Activated naive CD4-positive, alpha-beta T cell (primary cell): ENCODE measurements at places on chromosomes 7 and 10.

- no peak for DNase-seq
Observed at GRCh38 chr10:6083523-6084475, 5.0 kb upstream of the RBM17 start.

DNA sequence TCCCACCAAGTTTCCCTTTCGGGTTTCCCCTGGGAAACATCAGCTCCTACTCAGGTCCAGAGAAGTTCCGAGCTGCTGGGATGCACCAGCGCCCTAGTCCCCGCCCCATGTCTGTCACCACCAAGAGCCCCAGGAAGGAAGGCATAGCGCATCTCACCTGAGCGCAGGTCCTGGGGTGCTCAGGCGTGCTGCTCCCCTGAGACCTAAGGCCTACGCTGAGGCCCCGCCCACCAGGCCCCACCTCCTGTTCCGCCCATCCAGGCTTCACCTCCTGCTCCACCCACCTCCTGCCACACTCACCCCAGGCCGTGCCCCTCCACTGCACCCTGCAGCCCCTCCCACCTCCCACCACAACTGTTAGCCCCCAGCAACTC lies 1.2 kb upstream of the TFR2 start:
- no peak for DNase-seq

DNA sequence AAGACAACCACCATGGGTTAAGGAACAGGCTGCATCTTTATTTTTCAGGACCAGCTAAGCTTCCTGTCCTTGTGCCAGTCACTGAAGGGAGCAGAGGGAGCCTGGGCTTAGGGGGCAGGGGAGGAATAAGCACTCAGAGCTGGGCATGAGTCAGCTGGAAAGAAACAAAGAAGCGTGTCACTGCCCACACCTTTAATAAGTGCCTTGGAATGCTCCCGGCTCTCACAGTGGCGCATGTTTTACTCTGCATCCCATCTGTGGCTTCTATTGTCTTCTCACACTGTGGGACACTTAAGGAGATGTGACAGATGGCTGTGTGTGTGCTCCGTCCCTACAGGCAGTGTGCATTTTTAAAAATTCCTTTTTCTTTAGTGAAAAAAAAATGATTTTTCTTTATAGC lies 71.7 kb downstream of the MTURN start:
- no peak for DNase-seq

- no peak for DNase-seq
Observed at GRCh38 chr7:117152213-117153007, 170.4 kb downstream of the WNT2 start.

DNA sequence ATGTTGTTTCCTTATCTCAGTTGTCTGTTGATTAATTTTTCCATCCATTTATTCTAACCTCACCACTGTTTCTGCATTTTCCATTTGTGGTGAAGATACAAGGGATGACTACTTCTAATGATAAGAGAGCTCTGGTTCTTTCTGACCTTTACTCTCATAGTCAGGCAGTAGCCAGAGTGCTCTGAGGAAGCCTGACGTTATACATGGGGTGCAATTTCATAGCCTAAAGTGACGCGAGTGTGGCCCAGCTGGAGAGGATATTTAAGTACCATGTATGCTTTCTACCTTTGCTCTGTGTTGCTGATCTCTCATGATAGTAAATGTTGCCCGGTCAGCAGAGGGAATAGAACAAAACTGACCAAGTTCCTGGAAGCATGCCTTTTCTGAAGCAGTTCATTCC lies 33.9 kb upstream of the CYCS start:
- no peak for DNase-seq

DNA sequence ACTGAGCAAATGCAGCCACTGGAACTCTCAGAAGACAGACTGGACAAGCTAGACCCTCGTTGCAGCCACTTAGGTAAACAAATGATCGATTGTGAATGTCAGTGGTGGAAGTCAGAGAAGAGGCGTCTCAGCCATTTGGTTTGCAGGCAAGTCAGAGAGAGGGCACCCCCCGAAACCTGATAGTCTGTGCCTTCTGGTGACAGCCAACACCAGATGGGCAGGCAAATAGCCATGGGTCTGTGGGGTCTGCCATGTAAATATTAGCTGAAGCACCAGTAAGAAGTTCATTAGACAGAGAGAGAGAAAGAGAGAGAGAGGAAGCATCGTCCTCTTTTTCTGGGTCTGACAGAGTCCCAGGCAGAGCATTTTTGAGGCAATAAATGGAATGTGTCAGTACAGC lies 5.4 kb downstream of the PPP1R17 start:
- no peak for DNase-seq

DNA sequence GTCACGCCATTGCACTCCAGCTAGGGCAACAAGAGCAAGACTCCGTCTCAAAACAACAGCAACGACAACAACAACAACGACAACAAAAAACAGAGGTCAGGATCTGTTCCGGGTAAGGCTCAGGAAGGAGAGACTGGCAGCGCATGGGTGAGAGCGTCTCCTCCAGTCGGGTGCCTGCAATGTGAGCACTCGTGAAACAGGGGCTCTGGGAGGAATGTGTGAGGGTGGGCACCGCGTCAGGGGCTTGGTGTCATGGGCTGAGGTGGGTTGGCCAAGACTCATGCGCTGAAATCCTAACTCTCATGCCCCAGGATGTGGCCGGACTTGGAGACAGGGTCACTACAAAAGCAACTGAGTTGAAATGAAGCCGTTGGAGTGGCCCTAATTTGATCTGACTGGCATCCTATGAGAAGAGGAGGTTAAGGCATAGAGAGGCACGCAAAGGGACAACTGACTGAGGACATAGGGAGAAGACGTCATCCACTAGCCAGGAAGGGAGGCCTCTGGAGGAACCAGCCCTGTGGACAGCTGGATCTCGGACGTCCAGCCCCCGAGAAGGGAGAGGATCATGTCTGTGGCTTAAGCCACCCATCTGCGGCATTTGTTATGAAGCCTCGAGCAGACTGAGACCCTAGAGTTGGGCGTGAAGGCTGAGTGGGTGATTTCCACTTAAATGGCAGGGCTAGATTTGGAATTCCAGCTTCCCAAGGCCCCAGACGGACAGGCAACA lies 241.5 kb upstream of the PITRM1 start:
- DNase-seq: no peak

- no peak for DNase-seq
Observed at GRCh38 chr7:29924684-29925083, 64.9 kb downstream of the SCRN1 start.

GRCh38 chr7:103576641-103577040 lies 130.6 kb upstream of the SLC26A5 start:
- DNase-seq: no peak

- no peak for DNase-seq
Observed at GRCh38 chr10:46524472-46525176, 31.8 kb downstream of the GPRIN2 start.

DNA sequence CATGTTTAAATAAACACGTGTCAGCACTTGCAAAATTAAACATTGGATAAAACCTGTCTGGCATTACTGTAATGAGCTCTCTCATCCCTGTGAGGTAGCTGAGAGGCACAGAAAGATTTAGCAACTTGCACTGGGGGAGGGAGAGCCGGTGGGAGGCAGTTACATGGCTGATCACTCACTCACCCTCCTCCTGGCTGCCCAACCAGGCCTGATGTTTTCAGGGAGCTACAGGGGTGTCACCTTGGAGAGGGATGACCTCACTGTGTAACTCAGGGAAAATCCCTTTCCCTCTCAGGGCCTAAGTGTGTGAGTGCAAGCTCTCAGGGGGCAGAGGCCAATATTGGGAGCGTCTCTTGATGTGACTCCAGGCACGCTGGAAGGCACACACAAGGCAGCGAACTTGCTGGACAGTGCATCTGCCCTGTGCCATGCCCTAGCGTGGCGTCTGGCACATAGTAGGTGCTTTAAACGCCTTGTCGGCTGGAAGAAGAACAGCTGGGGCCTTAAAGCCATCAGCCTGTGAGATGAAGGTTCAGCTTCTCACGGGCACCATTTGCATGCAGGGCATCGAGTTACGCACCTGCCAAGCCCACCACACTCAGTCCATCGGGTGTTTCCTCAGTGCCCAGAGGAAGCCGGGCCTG lies 51.1 kb downstream of the ELFN1 start:
- DNase-seq: no peak

- peak; percentile 54 for DNase-seq
Observed at GRCh38 chr7:158587162-158588084, at the start of gene PTPRN2. Gene PTPRN2 (minus strand): TSS chr7:158587823.

DNA sequence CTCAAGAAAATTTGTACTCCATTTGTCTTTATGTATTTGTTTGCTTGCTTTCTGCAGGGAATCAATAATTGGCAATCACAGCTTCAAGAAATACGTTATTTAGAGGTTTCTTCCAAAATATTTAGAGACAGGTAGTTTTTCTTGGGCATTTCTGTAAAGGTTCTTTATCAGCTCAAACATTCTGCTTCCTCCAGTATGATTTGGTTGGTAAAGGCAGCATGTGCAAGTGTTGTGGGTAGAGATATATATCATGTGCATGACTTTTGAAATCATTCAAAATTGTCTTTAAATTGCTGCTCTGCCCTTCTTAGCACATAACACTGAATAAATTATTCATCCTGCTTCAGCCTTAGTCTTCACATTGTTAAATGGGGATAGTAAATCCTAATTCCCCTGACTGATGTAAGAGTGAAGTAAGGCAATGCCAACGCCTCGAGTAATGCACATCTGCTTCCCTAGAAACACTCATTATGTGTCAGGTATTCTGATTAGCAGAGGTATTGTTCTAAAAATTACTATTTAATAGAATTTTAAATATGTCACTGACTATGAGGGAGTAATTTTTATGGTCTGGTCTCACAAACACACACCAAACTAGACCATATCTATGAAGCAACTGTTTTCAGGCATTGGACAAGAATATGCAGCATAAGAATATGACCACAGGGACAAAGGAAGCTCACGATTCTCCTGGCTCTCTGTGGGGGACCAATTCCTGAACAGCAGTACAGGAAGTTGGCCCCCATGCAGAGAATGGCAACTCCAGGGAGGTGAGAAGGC lies 77.3 kb upstream of the AKR1E2 start:
- DNase-seq: no peak

GRCh38 chr10:87101996-87102395 lies 7.0 kb downstream of the SHLD2 start:
- no peak for DNase-seq

GRCh38 chr7:35258868-35259522 lies 5.1 kb upstream of the TBX20 start:
- no peak for DNase-seq

DNA sequence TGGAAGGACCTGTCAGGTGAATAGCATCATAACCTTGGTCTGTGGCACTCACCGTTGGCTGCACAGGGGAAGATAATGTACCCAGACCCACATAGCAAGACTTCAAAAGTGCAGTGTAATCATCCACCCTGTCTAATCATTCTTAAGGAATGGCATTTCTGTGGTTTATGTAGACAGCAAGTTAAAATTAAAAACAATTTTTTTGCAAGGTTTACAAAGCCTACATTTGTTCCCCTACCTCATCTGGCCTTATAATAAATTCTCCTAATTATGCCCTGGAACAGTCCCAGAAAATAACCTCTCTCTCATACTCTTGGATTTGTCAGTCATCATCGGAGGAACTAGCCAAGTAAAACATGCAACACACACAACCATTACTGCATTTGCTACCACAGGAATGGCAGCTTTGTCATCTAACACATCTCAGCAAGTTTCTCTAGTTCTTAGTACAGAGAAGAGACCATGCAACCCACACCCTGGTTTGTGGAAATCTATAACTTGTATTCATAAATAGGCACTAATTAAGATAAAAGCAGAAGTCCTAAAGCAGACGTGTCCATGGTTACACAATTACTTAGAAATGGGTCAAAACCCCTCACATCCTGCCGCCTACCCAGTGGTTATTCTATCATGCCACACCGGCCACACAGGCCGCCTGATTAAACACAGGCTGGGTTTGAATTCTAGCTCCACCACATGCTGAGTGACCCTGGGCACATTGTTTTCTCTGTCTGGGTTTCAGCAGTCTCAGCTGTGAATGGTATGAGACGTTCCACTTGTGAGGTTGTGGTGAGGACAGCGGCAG lies 19.1 kb downstream of the ABLIM1 start:
- no peak for DNase-seq

DNA sequence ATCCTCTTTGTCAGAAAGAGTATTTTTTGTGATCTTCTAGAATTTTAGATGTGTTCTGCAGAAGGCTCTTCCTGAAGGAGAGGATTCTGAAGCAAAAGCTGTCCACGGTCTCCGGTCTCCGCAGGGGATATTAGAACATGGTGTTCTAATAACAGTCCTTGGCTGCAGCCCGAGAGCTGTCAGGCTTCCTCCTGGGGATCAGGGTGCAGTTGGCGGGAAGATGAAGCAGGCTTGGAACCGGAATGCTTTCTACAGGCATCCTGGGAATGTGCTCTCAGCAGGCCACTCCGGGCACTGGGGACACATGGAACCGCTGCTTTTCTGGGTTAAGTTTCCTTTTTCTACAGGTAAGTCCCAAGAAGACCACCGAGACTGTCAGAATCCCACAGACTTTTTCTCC lies 118.6 kb upstream of the PARD3 start:
- DNase-seq: no peak

DNA sequence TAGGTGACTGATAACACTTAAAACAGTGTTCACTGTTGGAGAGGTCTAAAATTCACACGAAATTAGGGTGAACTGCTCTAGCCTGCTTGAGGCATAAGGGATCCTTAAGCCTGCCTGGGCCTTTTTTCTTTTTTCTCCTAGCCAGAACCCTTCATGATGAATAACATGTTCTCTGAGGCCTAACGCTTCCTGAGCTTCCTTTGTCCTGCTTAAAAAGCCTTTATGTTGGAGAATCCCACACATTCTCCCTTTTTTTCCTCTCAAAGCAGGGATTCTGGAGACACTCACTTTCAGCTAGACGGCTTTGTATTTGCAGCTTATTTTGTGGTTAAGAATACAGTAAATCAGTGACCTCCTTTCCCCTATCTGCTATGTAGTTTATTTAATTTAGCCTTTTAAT lies 354.7 kb upstream of the PHF14 start:
- no peak for DNase-seq

DNA sequence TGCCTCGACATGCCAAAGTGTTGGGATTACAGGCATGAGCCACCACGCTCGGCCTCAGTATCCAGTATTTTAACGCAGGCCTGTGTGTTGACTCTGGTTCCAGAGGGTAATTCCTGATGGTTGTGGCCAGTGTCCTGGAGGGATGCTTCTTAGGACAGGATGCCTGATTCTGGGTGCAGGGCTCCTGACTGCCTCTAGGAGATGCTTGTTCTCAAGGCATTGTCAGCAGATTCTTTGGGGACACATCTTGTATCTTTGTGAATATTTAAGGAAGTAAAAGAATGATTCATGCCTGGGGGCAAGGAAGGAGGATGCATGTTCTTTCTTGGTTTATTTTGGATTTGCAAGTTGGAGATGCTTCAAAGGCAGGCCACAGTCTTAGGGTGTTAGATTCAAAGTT lies 2.2 kb downstream of the ZDHHC4 start:
- DNase-seq: no peak

- DNase-seq: no peak
Observed at GRCh38 chr7:142496545-142496991, 238.7 kb upstream of the PRSS58 start.

GRCh38 chr10:30686708-30687107 lies 57.2 kb upstream of the LYZL2 start:
- DNase-seq: no peak

GRCh38 chr10:112970021-112970420 lies 20.0 kb downstream of the TCF7L2 start:
- no peak for DNase-seq
